Iris pigment epithelial cell (primary cell): ENCODE measurements at places on chromosomes 4 and X.

- DNase-seq: peak; percentile 96
Observed at GRCh38 chr4:184400375-184400870, 73.9 kb downstream of the IRF2 start.

- DNase-seq: no peak
Observed at GRCh38 chr4:6196324-6196723, 4.0 kb downstream of the JAKMIP1 start.

- peak; percentile 67 for DNase-seq
Observed at GRCh38 chr4:30718641-30719453, 1.3 kb upstream of the PCDH7 start.

DNA sequence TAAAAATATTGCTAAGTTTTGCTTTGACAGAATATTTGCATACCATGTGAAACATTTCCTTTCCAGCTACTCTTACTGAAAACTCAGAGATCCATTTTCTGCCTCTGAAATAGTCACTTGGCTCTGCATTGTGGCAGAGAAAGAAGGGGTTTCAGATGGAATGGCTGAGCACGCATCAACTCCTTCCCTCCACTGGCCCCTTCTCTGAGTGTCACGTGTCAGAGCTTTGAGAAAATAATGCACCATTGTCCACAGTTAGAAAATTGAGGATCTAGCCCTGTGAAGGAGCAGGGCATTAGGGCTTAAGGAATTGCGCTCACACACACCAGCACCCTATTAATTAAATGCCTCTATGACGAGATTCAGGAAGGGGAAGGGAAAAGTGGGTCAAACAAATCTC lies 78.8 kb upstream of the FAT4 start:
- DNase-seq: no peak

- DNase-seq: peak; percentile 13
Observed at GRCh38 chr4:20046179-20046578, 205.5 kb upstream of the SLIT2 start.

DNA sequence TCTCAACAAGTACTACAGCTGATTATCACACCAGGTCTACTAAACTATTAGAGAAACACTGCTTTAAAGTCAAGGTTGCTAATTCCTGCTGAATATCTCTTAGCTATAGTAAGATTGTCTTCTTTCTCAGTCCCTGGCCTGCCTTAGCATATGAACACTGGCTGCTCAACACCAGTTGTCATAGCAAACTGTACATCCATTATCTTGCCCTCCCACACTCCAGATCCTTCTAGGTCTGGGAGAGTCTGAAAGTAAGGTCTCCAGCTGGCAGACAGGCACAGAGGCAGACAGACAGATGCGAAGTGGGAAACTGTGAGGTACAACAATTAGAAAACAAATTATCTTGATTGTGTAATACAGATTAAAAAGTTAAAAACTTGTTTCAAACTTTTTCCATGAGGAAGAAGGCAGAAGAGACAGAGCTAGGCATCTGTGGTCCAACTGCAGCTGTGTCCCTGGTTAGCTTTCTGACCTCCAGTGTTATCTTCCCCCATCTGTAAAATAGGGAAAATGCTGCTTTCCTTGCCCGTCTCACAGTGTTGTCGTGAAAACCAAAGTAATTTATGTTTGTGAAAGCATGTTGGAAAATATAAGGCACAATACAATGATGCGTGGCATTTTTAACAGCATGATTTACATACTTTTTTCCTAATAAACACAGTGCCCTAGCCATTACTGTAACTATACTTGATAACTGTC lies 133.8 kb downstream of the KLHL13 start:
- DNase-seq: no peak

- peak; percentile 48 for DNase-seq
Observed at GRCh38 chr4:56468097-56468422, 643 bp downstream of the SRP72 start.

GRCh38 chr4:75494563-75494962 lies 19.6 kb downstream of the RCHY1 start:
- peak; percentile 88 for DNase-seq

GRCh38 chrX:83984961-83985360 lies 124.0 kb downstream of the CYLC1 start:
- DNase-seq: no peak

DNA sequence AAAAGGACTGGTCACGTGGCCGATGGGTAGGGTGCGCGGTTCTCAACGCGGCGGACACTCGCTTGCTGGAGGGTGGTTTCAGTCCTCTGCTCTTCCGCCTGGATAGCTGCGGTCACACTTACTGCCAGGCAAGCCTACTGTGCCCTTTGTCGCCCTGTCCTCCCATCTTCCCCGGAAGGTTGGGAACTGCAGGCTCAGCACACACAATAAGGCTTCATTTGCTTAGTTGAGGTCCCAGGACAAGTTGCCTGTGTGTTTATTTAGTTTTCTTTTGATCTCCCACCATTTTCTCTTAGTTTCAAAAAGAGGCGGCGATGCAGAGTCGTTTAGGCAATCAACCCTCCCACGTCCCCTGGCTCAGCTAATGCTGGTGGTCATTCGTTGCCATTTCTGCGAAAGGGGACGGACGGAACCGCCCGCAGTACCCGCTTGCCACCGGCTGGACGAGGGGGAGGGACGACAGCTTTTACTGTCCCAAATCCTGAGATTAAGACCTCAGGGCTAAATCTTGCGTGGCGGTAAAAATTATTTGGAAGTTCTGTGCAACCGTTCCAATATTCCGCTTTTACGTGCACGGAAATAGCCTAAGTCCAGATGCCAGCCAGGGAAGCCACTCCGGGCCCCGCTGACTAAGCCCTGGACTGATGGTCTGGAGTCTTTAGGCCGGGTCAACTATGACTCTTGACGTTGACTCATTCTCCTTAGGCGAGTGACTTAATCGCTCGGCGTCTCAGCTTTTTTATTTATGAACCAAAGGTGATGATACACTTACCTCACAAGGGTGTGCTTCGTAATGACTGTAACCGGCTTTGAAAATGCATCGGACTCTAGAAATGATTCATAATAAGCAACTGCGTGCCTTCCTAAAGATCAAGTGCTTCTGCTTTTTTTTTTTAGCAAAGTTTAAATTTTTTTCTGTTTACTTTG lies 671 bp upstream of the EIF4E start:
- peak; percentile 97 for DNase-seq

DNA sequence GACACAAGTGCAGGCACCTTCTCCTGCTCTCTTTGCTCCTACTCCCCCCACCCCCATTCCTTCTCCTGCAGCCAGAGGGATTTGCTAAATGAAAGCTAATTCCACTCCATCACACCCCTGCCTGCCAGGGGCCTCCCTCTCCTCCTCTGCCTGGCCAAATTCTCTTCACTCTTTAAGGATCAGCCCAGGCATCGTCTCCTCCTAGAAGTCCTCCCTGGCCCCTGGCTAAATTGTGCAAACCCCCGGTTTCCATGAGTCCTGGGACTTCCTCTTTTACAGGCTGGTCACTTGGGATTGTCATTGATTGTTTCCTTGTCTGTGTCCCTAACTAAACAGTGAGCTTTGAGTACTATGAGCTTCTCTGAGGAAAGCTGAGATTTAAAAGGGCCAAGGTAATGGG lies 8.7 kb upstream of the ABLIM2 start:
- DNase-seq: no peak

DNA sequence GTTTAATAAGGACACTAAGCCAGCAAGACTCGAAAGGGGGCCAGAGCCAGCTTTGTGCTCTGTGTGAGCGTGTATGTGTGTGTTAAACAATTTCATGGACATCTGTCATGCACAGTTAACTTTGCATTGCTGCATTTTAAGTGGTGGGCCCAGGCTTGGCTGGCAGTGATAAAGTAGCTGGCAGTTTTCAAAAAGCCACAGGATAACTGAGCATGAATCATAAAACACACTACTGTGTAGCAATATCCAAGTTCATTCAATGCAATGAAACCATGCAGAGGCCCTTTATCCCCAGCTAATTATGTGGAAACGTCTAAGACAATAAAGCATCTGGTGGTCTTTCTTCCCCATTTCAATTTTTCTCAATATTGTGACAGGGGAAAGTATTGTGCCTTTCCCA lies 132.9 kb downstream of the NKX6-1 start:
- DNase-seq: no peak

- DNase-seq: peak; percentile 52
Observed at GRCh38 chr4:17762726-17763125, 18.7 kb downstream of the FAM184B start.

DNA sequence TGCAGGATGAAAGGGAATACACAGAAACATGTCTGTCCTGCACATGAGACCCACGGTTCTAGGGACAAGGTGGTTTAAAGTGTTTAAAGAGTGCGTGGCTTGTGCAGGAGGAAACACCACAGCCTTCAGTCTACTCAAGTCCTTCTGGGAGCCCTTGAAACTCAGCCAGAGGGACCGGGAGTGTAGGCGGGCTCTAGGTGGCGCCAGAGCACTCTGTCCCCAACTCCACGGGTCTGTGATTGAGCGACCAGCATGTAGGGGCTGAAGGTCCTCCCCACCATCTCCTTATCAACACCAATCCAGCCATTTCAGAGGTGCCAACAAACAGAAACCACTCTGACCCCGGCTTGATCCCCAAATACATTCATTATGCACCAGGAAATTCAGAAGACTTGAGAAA lies 82.0 kb upstream of the CLDN34 start:
- DNase-seq: peak; percentile 69

DNA sequence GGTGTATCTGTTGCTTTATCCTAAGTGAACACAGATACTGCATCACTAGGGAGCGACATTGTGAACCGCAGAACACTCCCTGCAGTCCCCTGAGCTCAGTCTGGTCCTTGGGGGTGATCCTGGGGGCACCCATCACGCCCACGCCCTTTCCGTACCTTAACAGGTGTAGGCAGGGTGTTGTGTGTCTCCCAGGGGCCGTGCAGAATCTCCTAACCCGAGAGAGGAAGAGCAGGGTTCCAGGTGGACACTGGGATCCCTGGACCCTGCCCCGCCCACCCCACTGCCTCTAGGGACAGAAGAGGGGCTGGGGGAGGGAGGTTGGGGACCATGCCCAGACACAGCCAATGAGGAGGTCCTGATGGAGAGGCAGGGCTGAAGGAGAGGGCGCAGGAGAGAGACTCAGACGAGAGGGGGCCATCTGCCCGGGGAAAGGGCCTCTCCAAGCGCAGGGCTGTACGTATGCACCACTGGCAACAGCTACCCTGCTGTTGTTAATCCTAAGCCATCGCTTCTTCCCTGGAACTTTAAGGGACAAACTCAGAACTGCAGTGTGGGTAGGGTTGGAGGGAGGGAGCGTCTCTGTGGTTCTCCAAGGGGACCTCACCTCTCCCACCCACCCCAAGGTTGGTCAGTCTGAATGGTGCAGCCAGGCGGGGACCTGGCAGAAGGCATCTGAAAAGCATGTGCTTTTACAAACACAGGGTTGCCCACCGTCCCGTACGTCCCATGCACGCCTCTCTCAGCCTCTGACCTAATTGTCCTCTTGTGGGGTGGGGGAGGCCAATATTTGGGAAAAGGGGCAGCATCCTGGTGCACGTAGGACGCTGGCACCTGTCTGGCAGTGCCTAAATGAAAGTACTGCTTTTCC lies 2.5 kb downstream of the P2RY8 start:
- no peak for DNase-seq

GRCh38 chr4:72171761-72172160 lies 140.0 kb downstream of the NPFFR2 start:
- DNase-seq: no peak

- DNase-seq: peak; percentile 51
Observed at GRCh38 chr4:139907001-139907809, 241.6 kb downstream of the MGST2 start.

GRCh38 chr4:138927072-138927471 lies 88.5 kb upstream of the NOCT start:
- DNase-seq: peak; percentile 45

GRCh38 chr4:2787230-2788100 lies 5.4 kb upstream of the SH3BP2 start:
- no peak for DNase-seq

DNA sequence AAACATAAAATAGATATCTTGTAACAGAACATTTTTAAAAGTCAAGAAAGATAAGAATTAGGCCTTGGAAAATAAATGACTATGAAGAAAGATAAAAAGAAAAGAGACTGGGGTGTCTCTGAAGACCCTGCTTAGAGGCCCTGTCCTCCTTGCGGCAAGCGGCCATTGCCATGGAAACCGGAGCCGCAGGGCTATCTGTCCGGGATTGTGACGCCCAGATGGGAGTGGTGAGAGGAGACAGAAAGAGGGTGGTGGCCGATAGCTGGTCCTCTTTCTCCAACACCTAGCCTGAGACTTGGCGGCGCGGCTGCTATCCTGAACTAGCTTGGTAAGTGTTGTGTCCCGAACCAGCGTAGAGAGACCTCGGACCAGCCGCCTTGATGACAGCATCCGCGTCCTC lies at the start of gene DUSP21:
TSS of gene DUSP21 (plus strand) at position 269 of the 400 bp plus-strand sequence. CDS start at position 381, 112 bp downstream.
- no peak for DNase-seq

DNA sequence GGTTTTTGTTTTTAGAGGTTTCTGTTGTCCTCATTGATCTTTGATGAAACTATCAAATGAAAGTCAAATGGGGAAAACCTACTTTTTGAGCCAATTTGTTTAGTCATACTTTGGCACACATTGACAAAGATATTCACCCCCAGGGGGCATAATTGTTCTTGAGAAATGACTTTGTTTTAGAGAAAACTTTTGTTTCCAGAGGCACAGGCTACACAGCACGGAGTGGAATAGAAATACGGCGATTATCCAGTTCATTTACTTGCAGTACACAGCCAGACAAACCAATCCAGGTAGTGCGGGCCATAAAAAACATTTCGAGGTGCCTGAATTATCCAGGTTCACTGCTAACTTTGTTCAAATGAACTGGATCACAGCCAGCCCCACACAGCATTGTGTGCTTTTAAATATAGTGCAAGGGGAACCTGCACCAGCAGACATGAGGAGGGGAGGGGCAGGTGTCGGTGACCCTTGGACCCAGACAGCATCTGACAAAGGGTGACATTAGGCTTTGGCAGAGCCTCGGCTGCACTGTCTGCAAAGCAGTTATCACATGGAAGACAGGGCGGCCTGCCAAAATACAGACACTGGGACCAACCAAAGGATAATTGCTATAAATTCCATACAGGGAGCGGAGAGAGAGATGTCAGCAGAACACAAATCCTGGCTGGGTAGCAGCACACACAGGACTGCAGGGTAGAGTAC lies 179.6 kb upstream of the NOCT start:
- DNase-seq: peak; percentile 38

DNA sequence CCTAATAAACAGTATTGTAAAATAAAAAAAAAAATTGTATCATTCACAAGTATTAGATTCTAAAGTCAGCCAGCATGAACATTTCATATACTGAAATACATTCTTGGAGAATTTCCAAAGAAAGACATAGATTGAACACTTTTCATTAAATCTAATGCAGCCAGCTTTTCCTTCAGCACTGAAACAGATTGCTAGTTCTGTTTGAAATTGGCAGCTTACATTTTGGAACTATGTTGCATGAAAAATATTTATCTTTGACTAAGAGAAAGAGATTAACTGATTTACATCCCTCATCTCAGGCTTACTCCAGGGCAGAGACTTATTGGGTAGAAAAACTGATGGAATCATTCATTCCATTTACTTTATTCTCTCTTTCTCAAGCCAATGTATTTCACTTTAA lies 272.7 kb downstream of the PDHA2 start:
- DNase-seq: no peak

DNA sequence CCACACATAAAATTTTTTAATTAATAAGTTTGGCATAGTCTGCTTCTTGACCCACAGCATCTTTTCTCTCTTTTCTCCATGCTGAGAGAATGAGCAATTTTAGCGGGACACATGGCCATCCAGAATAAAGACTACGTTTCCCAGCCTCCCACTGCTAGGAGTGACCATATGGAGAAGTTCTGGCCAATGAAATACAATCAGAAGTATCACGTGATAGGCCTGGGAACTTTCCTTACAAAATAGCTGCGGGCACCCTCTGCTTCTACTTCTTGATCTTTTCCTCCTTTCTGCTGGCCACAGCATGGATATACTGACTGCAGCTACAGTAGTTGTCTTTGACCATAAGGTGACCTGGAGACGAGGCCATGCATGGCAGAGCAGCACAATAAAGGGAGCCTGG lies 348.0 kb downstream of the BCOR start:
- no peak for DNase-seq
